ENCODE measurements at places on chromosomes 13 and 19.

GRCh38 chr19:18718015-18718526 is 34.6 kb downstream of the CRTC1 start:
- no peak for DNase-seq

- DNase-seq, result no peak
Observed at GRCh38 chr19:30070968-30071632, 129.1 kb downstream of the URI1 start.

DNA sequence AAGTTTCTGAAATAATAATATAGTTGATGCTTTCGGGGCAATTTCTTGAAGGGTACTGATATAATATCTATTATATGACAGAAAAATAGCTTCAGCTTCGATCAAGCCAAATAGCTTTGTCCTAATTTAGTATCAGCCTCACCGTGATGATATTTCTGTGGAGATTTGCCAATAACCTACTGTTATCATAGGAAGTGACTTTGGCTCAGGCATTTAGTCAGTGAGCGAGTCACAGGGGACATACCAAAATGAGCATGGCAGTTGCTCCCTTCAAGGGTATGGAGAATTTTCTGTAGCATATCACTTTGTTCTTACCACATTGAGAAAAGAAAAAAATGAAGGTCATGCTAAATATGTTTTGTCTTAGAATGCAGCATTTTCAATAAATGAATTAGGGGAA is 767.6 kb upstream of the SLITRK1 start:
- DNase-seq, result no peak

DNA sequence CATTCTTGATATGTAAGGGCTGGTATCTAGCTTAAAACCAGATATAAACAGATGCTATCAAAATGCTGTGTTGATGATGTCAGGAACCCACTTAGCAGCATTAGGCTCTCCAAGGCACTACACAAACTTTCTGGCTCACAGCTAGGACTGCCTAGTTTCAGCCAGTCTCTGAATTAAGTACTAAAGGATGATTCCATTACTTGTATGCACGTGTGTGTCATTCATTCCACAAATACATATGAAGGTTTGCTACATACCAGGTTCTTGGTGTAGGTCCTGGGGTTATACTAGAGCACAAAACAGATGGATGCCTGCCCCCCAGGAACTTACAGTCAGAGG is 151.5 kb downstream of the RGCC start:
- DNase-seq, result no peak

DNA sequence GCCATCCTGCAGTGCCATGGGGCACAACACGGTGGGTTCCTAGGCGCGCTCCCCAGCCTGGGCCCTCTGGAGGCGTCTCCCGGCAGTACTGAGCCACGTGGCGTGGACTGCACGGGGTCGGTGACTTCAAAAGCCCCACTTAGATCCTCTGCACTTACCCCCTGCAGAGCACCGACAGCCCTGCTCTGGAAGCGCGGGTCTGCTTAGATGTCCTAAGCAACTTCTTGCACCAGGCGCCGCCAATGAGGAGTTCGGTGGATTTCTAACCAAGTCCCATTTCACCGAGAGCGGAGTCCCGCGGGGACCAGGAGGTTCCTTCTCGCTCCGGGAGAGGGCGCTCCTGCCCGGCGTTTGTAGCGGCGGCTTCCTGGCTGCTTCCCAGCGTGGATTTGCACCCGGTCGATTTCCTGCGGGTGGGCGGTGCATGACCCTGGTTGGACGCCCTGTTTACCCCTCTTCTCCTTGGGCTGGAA is 25.2 kb upstream of the ZNF845 start:
- no peak for DNase-seq

DNA sequence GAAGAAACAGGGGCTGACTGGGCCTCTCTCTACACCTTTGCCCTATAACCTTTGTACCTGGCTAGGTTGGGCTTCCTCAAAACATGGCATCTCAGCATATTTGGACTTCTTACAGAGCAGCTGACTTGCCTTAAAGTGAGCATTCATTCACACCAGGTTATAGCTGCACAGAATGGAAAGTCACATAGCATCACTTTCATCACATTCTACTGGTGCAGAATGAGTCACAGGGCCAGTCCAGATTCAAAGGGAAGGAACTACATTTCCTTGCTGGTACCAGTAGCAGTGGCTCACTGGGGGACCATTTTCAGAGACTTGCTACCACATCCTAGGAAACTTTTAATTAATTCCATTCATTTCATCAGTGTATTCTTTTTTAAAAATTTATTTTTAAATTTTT is 20.3 kb upstream of the TPTE2 start:
- DNase-seq, result no peak

DNA sequence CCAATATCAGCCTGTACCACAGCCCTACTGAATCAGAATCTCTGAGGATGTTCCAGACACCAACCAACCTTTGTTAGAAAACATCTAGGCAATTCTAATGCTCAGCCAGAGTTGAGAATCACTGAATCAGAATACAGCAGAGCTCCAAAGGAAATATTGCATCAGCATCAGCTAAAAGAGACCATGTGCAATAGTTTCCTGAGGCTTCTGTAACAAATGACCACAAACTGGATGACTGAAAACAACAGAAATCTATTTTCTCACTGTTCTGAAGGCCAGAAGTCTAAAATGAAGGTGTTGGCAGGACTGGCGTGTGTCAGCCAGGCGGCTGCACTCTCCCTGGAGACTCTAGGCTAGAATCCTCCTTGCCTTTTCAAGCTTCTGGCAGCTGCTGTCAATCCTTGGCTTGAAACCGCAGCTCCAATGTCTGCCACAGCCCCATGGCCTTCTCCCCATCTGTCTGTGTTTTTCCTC is 1.2 kb upstream of the DCT start:
- no peak for DNase-seq

DNA sequence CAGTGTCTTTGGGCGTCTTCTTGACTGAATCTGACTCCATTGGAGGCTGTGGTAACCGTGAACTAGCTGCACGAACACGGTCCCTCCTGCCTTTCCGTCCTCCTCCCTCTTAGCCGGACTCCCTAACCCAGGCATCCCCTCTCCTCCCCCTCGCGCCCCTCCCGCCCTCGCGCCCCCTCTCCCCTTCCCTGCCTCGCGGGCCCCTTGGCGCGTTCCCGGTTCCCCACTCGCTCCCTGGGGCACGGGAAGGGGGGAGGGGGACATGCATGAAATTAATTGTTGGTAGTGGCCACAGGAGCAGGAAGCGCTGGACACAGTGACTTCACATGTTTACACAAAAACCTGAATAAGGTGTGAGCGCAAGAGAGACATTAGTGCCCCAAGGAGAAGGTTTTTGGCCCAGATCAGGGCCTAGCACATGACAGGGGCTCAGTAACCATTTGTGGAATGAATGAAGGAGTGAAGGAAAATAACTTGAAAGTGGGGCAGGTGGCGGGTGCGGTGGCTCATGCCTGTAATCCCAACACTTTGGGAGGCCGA is 279 bp downstream of the DMRTC2 start:
- DNase-seq, result no peak

- DNase-seq, result no peak
Observed at GRCh38 chr19:15631817-15632216, 8.9 kb upstream of the CYP4F3 start.

- DNase-seq, result no peak
Observed at GRCh38 chr13:110480161-110480560, 81.4 kb downstream of the RAB20 start.

DNA sequence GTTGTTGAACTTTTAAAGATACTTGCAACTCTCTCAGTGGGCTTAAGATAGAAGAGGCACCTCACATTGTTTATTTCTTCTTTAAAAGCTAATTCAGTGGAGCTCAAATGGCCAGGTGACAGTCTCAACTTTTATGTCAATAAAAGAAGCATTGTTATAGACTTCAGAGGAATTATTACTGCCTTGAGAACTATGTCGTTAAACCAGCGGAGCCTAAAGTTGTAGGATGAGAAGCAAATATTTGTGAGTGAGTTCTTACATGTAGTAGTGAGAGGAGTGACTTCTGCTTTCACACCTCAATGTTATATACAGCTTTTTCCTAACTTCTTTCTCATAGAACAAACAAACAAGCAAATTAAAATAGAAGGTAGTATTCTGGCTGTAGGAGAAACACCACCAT is 31.2 kb upstream of the DGKH start:
- DNase-seq, result no peak

DNA sequence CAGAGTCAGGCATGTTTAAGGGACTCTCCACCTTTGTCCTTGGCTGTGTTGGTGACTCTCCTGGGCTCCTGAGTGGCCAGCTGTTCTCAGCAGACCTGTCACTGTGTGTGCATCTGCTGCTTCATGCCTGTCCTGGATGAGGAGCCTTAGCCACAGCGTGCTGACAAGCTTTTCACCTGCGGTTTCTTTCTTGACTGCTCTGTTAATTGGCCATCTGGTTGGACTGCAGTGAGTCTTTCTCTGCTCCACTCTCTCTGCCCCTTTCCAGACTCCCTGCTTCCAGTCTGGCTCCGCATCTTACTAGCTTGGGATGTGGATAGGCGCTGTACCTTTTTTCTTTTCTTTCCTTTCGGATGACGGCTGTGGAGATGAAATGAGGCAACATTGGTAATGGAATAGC is 38.8 kb downstream of the POLR1D start:
- DNase-seq, result no peak
